ENCODE measurements at places on chromosomes 16 and 17. TPM values are rescaled to one million over a fixed set of nuclear protein-coding genes. Genes with fewer than 3 reads are reported as not detected.

Gene PRDM7
- total RNA-seq: not detected

Gene KATNB1
- total RNA-seq: 14.8 TPM

Gene SPPL2C
- total RNA-seq: not detected

Gene KRT20
- total RNA-seq: 0.18 TPM

Gene KRT23
- total RNA-seq: 0.17 TPM

Gene SLC9A5
- 1.6 TPM for total RNA-seq

Gene ARL4D
- 26.9 TPM for total RNA-seq

Gene CXCL16
- total RNA-seq: 21.2 TPM

Gene CHCT1
- 0.29 TPM for total RNA-seq

Gene CSH2
- total RNA-seq: not detected

Gene PDILT
- not detected for total RNA-seq

Gene MGAT5B
- total RNA-seq: 13.7 TPM

Gene TBC1D3G
- total RNA-seq: not detected

Gene SLC12A3
- not detected for total RNA-seq

Gene MT1X
- total RNA-seq: 401 TPM

Gene MKS1
- 12.4 TPM for total RNA-seq

Gene ACTG1
- 6,768 TPM for total RNA-seq

Gene KRTAP4-3
- not detected for total RNA-seq

Gene CHTF18
- total RNA-seq: 27.2 TPM

Gene ABCC6
- 1.3 TPM for total RNA-seq

Gene ADAP2
- 2.8 TPM for total RNA-seq

Gene DNASE1L2
- 1.3 TPM for total RNA-seq

Gene NPIPB13
- total RNA-seq: 3.4 TPM

Gene PHOSPHO1
- total RNA-seq: 1.1 TPM

Gene SNX20
- not detected for total RNA-seq

Gene MT4
- total RNA-seq: not detected

Gene KRT12
- not detected for total RNA-seq

Gene CTRB1
- not detected for total RNA-seq

Gene C16orf96
- 0.06 TPM for total RNA-seq

Gene SOST
- not detected for total RNA-seq

Gene RNF43
- 0.34 TPM for total RNA-seq

Gene PPP1R27
- total RNA-seq: 0.27 TPM

Gene NLGN2
- total RNA-seq: 19.7 TPM

Gene FAM171A2
- 4.2 TPM for total RNA-seq

Gene PIPOX
- 0.29 TPM for total RNA-seq

Gene NEK8
- 3.9 TPM for total RNA-seq

Gene CCL1
- not detected for total RNA-seq

Gene CSHL1
- not detected for total RNA-seq

Gene MT3
- total RNA-seq: 0.34 TPM

Gene ZBTB4
- total RNA-seq: 20.6 TPM

Gene HSD11B2
- 3.3 TPM for total RNA-seq

Gene OR1A1
- not detected for total RNA-seq

Gene RPS15A
- total RNA-seq: 2,241 TPM

Gene CCL17
- not detected for total RNA-seq

Gene GSG1L2
- not detected for total RNA-seq

Gene SPATA33
- 17.1 TPM for total RNA-seq

Gene ACLY
- 310 TPM for total RNA-seq

Gene SOX8
- total RNA-seq: 2.2 TPM

Gene KCNH6
- 0.02 TPM for total RNA-seq

Measured in A549 treated with dexamethasone at 1 μM for 4 hours (cell line).